ENCODE measurements at places on chromosomes 1 and 21.

DNA sequence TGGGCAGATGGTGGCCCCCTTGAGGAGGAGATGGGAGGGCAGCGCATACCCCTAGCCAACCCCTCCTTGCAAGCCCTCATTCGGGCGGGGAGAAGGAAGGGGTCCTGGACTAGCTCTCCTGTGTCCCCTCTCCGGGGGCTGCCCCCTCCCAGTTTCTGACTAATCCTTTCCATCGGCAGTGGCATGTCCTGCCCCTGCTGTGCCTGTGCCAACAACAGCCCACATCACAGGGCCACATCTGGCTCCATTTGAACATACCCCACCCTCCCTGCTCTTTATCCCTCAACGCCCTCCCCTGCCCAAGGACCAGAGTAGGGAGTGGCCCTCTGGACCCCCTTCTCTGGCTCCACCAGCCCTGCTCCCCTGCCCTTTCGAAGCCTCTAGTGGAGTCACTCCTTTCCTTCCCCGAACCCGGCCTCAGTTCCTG lies 11.0 kb upstream of the LMNA start:
- peak; percentile 73 for DNase-seq

GRCh38 chr1:25569597-25570396 lies 26.4 kb downstream of the LDLRAP1 start:
- no peak for DNase-seq

- DNase-seq: no peak
Measured at GRCh38 chr21:42253466-42253865, 34.5 kb downstream of the ABCG1 start.

DNA sequence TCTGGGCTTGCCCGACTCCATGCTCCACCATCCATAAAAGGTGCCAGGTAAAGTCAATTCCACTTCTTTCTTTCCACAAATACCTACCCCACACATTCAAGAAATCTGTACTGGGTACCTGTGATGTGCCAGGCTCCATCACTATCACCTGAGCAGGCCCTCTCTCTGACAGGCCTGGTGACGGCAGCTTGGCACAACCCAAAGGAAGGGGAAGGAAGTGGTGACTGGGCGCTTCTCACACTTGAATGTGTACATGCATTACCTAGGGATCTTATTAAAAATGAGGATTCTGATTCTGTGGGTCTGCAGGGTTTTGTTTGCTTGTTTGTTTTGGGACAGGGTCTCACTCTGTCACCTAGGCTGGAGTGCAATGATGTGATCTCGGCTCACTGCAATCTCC lies 7.5 kb downstream of the HTR1D start:
- DNase-seq: no peak

DNA sequence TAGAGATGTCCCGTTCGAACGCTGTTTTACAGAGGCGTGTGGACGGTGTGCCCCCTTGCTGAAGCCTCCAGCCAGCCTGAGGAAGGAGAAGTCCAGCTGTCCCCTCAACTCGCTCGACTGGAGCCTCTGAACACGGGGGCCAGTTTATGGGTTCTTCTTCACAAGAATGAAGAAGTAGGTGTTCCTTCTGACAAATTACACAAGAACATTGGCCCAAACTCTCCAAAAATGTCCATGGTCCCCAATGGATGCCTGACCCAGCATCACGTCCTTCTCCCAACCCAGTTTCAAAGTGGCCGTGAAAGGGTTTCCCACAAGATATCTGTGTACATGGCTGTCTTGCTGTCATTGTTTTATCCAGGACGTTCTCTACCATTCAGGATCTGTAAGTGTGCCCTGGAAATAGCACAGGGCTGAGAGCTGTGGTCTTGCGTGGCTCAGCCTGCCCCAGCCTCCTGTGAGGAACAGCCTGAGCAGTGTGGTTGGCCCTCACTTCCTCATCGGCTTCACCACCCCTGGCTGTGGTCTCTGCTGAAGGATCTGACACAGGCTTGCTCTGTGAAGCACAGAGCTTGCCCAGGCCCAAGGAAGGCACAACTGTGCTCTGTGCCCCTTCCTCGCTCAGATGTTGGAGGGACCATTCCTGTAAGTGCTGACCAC lies 1.0 kb upstream of the S100B start:
- DNase-seq: no peak

DNA sequence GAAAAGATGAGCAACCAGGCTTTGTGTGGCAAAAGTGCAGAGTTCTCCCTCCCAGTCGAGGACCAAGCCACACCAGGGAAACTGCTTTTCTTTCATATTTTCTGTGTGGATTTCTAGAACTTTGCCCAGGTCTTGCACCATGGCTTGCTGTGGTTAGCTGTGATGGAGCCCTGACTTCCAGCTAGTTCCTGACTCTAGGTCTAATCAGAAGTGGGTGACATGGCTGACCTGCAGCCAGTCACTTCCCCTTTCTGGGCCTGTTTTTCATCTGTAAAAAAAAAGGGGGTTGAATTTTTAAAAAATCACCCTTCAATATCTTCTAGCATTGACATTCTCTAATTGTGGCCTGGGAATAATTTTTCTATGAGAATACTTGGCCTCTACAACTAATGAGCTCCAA lies 491.2 kb upstream of the USP24 start:
- DNase-seq: no peak

DNA sequence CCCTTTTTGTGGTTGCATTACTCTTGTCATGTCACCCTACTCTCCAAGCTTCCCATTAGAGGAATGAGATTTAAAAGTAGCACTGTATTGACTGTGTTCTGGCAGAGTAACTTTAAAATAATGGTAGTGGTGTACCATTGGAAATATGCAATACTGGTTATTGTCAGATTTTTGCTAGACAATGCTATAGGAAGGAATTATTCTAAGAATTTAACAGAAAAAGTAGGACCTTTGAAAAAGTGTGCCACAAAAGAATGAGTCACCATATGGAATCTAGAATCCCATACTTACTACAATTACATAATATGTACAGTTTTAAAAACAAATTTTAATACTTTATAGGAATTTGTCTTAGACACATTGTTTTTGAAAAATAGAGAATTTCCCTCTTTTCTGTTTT lies 13.8 kb downstream of the MIER1 start:
- peak; percentile 50 for DNase-seq

GRCh38 chr1:43541721-43542401 lies 11.2 kb downstream of the PTPRF start:
- no peak for DNase-seq

DNA sequence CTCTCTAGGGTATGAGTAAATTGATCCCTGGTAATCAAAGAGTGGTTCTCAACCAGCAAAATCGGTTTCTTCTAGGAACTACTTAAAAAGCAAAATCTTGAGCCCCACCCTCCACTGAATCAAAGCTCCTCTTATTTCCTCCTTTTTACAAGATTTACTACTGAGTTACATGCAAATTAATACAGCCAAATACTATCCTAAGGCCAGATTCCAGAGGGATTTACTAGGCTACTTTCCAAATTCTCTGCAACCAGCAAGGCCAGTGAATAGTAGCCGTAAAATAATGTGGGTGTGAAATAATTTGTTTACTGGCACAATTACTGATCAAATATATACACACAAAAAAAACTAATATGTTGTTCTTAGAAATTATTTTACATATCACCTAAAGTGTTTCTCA lies 1583.8 kb downstream of the NCAM2 start:
- DNase-seq: no peak

GRCh38 chr1:69671363-69672010 lies 103.8 kb downstream of the LRRC7 start:
- DNase-seq: no peak

DNA sequence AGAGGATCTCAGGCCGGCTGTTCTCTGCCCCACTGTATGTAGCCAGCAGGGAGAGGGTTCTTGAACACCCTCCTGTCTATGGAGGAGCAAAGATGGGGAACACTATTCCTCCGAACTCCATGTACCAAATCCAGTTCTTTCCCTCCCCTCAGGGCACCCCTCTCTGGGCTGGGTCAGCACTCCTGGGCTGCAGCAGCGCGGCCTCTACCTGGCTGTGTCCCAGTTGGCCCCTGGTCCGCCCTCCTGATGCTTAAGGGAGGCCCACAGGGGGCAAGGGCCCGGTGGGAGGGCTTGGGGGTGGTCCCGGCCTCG lies 471 bp upstream of the ADPRS start:
- no peak for DNase-seq

- DNase-seq: no peak
Measured at GRCh38 chr1:7372477-7373120, 398.5 kb upstream of the VAMP3 start.

GRCh38 chr1:28518000-28518744 lies 12.3 kb downstream of the RCC1 start:
- peak; percentile 91 for DNase-seq

DNA sequence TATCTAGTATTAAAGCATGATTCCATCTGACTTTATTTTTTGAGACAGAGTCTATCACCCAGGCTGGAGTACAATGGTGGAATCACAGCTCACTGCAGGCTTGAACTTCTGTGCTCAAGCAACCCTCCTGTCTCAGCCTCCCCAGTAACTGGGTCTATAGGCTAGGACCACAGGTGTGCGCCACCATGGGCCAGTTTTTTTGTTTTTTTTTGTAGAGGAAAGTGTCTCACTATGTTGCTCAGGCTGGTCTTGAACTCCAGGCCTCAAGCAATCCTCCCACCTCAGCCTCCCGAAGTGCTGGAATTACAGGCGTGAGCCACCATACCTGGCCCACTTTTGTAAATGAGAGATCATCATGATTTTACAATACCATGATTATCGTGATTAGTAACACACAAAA lies 9.2 kb downstream of the PPP1R15B start:
- DNase-seq: no peak

DNA sequence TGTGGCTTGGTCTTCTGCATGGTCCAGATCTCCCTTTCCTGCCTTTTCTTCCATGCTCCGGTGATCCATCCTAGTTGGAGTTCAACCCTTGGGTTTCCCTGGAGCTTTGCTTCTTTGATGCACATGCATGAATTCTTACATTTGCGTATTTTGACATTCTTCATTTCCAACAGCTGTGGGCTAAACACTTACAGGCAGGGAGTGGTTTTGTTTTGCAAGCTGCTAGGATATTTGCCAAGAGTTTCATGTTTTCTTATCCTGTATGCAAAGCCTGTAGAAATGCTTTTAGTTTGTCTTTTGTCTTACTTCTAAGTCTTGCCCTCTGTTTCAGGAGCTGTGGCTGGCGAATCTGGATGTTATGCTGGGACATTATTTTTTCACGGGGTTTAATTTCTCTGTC lies 90.3 kb upstream of the PAXBP1 start:
- DNase-seq: no peak

DNA sequence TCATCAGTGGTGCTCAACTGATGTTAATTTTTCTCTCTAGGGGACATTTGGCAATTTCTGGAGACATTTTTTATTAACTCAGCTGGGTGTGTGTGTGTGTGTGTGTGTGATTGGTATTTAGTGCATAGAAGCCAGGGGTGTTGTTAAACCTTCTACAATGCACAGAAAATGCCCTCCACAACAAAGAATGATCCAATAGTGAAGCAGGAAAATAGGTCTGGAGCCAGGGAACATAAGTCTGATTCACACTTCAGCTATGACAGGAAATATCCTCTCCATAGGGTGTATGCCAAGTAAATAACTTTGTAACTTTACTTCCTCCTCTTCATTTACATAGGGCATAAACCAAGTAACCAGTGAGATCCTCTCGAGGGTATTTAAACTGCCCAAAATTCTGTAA lies 25.1 kb upstream of the TMEM61 start:
- peak; percentile 77 for DNase-seq

DNA sequence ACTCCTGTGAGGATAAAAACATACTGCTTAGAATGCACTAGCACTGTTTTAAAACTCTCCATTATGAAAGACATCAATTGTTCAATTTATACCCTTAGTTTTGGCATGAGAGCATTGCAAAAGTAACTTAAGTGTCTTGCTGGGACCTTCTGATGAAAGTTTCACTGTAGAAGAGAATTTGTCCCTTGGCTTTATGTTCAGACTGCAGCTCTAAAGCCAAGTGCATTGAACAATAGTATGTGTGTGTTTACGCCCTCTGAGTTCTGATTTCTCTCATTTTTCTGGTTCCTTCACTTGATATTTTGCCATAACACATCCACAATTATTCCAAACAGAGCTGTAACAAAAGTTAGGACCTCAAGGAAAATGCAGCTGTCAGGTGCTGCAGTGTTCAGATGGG lies 474.6 kb downstream of the DISC1 start:
- no peak for DNase-seq

DNA sequence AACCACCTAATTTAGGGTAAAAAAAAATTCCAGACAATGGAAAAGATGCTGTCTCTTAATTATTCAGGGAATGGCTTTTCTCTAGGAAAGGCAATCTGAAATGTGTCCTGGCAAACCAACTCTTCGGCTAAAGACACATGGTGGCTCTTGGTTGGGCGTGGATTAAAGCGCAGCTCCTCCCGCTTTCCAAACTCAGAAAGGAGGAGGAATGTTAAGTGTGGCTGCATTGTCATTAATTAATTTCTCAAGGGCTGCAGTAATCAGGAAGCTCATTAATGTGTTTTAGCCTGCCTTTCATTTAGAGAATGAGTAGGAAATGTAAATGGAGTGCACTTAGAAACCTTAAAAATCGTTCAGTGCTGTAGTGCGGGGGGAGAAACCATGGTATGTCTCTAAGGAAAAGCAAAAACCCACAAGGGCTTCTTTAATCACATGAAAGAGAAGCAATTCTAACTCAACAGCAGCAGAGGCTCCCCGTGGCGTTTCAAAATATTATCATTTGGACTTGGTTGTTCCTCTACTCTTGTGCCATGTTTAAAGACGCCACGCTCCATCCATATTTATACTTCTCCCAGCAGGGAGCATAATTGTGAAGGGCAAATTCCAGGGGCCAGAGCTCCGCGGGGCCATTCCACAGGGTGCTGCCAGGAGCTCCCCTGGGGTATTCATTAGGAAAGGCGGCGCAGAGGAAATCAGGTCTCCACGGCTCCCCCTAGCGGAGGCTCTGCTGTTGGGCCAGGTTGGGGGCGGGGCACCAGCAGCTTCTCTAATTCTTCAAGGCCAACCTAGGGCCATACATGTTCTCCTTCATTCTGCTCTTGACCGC lies 91.9 kb upstream of the SSX2IP start:
- DNase-seq: peak; percentile 48

- no peak for DNase-seq
Measured at GRCh38 chr21:42461185-42461520, 34.9 kb downstream of the RSPH1 start.

GRCh38 chr1:64887689-64888217 lies 78.6 kb downstream of the JAK1 start:
- no peak for DNase-seq

- DNase-seq: no peak
Measured at GRCh38 chr1:63054184-63054583, 268.2 kb upstream of the FOXD3 start.

DNA sequence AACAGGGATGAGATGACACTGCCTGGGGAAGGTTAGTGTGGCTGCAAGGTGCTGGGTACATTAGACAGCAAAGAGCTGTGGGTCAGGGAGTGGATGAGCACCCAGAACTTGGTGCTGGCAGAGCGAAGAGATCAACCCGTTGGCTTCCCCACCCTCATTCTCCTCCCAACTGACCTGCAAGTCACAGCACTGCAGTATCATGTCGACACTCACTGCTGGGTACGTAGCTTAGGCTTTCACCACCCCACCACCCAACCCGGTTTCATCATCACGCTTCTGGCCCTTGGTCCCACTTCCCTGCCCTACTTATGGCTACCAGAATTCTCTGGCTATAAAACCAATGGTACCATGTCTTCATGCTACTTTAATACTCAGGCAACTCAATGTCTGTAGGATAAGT lies 73.6 kb upstream of the LYST start:
- no peak for DNase-seq

- no peak for DNase-seq
Measured at GRCh38 chr1:109722908-109723691, 11.0 kb downstream of the GSTM5 start.

GRCh38 chr1:86925742-86926141 lies 11.3 kb downstream of the HS2ST1 start:
- DNase-seq: no peak
